ENCODE measurements at places on chromosomes 12 and 14. TPM values are rescaled to one million over a fixed set of nuclear protein-coding genes. Genes with fewer than 3 reads are reported as not detected.

GRCh38 chr14:92866181-92866752 is 56.7 kb upstream of the CHGA start:
- H3K36me3 ChIP-seq: no peaks in the 10 kb centered on the region
- no peak overlapping the region for H3K4me3 ChIP-seq
- no peaks in the 10 kb centered on the region for H3K4me1 ChIP-seq
- no peak overlapping the region for H3K27ac ChIP-seq
- no peaks in the 10 kb centered on the region for H3K27me3 ChIP-seq

DNA sequence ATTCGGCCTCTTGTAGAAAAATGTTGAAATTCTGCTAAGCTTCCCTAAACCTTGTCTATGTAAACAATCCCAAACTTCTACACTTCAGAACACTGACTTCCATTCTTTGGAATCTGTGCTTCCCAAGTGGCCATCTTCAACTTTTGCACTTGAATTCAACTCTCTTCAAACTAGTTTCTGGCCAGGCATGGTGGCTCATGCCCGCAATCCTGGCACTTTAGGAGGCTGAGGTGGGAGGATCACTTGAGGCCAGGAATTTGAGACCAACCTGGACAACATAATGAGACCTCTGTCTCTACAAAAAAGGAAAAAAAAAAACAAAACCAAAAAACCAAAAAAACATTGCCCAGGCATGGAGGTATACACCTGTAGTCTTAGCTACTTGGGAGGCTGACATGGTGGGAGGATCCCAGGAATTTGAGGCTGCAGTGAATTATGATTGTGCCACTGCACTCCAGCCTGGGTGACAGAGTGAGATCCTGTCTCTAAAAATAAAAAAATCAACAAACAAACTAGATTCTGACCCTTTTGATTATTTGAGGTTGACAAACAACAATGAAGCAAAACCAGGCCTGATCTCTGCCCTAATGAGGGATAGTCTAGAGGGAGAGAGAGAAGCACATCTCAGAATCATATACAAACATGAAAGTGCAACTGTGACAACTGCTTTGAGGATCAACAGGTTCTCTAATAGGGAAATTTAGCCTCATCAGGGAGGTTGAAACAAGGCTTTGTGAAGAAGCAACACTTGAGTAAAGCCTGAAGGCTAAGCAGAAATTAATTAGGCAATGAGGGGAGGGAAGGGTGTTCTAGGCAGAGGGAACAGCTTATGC is 11.6 kb upstream of the C12orf75 start:
- H3K27ac ChIP-seq: no peak overlapping the region
- no peak overlapping the region for H3K4me3 ChIP-seq
- H3K27me3 ChIP-seq: no peaks in the 10 kb centered on the region
- DNase-seq: no peak
- no peaks in the 10 kb centered on the region for H3K36me3 ChIP-seq

- no peaks in the 10 kb centered on the region for H3K36me3 ChIP-seq
- peaks cover 17% of the 10 kb centered on the region for H3K4me1 ChIP-seq
- no peaks in the 10 kb centered on the region for H3K27me3 ChIP-seq
- DNase-seq: no peak
Observed at GRCh38 chr12:9348906-9349518, 140.8 kb upstream of the PZP start.

DNA sequence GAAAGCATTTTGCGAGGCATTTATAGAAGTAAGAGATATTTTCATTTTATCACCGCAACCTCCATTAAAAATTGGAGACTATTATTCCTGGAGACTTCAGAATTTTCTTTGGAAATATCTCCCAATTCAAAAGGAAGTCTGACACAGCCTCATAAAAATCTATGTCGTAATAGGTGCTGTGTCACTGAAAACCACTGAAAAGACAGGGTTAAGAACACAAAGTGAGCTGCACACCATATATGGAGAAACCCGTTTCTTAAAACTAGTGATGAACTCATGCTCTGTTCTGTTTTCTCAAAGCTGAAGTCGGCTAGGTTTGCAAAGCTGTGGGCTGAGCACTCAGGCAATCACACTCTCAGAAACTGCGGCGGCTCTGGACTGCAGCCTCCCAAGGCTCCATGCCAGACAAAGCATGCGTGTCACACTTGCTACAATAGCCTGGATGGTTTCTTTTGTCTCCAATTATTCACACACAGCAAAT is at the start of gene GLIPR1:
GLIPR1 (plus strand) TSS at position 287 of the 481 bp plus-strand sequence; CDS start at position 413, 126 bp downstream.
- peak within 1 kb of the TSS; percentile 90 for H3K27ac ChIP-seq
- H3K4me3 ChIP-seq: peak within 1 kb of the TSS; percentile 71
- peaks cover 4% of the 10 kb centered on the region for H3K36me3 ChIP-seq
- no peaks in the 10 kb centered on the region for H3K27me3 ChIP-seq
- H3K4me1 ChIP-seq: peaks cover 46% of the 10 kb centered on the region
- peak; percentile 60 for DNase-seq

- H3K4me3 ChIP-seq: no peak overlapping the region
- no peak for DNase-seq
- H3K4me1 ChIP-seq: no peaks in the 10 kb centered on the region
- no peaks in the 10 kb centered on the region for H3K27me3 ChIP-seq
- H3K27ac ChIP-seq: no peak overlapping the region
Observed at GRCh38 chr12:71476513-71476912, 36.9 kb downstream of the LGR5 start.

DNA sequence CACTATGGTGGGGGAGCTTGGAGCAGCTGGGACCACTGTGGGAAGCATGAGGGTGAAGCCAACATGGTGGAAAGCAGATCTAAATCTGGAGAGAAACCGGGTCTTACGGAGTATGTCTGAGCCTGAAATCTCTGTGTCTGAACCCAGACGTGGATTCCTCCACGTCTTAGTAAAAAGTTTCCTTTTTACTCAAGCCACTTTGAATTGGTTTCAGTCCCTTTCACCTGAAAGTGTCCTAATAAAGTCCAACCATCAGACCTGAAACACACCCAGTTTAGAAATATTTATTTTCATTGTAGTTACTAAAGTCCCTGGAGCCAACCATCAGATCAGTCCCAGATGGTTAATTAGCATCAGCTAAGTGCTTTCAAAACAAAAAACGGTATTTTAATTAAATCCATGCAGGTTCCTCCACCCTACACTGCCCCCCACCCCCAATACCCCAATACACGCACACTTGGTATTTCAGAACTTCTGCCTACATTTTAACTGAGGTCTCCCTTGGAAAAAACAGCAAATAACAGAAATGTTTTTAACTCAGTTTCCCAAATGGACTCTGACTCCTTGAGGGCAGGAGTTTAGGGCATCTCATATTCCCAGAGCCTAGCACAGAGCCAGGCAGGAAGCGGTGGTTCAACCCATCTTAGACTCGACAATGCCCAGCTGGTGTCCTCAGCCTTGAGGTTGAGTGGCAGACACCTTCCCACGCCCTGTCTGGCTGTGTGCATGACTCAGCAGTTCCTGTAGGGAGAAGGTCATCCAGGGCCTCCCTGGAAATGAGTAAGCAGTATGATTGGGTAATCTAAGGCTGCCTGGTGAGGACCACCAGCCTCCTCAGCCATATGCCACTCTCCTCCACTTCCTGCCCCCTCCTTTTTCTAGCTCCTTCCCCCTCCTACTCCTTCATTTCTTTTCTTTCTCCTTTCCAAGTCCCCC is 175.8 kb downstream of the TTC8 start:
- peaks cover 15% of the 10 kb centered on the region for H3K27me3 ChIP-seq
- no peak overlapping the region for H3K4me3 ChIP-seq
- H3K4me1 ChIP-seq: no peaks in the 10 kb centered on the region
- no peaks in the 10 kb centered on the region for H3K36me3 ChIP-seq

GRCh38 chr14:39974036-39974435 is 541.8 kb upstream of the FBXO33 start:
- no peak for DNase-seq
- no peaks in the 10 kb centered on the region for H3K4me1 ChIP-seq
- H3K4me3 ChIP-seq: no peak overlapping the region

DNA sequence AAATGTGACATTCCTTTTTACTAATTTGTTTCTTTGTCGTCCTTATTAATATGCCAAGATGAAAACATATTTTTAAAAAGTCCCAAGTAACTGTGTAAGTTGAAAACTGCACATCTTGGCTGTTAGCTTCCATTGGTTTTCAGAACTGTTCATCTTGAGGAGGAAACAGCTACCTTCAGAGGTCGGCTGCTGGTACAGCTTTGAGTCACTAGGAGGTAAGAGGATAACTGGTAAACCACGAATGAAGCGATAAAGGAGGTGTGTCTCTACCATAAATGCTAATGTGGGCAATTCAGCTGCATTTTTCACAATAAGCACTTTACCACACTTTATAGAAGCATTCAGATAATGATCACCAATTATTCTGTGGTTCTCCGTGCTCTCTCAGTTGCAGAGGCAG is 137.5 kb upstream of the KRAS start:
- no peaks in the 10 kb centered on the region for H3K36me3 ChIP-seq
- peaks cover 10% of the 10 kb centered on the region for H3K4me1 ChIP-seq
- H3K27me3 ChIP-seq: no peaks in the 10 kb centered on the region
- DNase-seq: no peak

DNA sequence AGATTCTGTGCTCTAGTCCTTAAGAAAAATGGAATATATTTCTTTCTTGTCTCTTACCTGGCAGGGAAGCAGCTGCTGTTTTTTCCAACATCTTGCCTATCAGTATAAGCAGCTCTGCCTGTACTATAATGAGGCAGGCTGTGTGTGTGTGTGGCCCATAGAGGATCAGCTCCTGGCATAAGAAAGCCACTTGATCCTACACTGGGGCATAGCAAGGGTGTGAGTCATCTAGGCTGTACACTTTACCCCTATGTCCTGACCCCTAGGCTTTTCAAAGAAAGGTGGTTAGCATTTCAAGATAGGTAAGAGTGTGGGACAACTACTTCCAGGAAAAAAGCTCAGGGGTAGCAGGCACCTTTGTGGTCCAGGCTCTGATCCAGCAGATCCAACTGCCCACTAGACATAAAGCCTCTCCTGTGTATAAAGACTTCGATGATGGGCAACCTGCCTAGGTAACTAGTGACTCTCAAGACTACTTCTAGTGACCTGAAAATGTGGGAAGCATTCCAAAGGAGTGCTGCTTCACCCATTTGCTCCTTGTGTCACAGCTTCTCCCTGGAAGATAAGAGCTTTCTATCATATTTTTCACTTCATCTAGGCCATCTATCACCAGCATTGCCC is 4.9 kb upstream of the SENP1 start:
- no peaks in the 10 kb centered on the region for H3K36me3 ChIP-seq
- H3K4me1 ChIP-seq: peaks cover 11% of the 10 kb centered on the region
- H3K27me3 ChIP-seq: no peaks in the 10 kb centered on the region
- DNase-seq: no peak
- H3K4me3 ChIP-seq: no peak overlapping the region

- no peak for DNase-seq
- H3K36me3 ChIP-seq: peaks cover 11% of the 10 kb centered on the region
- no peaks in the 10 kb centered on the region for H3K4me1 ChIP-seq
- H3K27ac ChIP-seq: no peak overlapping the region
- H3K4me3 ChIP-seq: no peak overlapping the region
Observed at GRCh38 chr14:104784846-104785707, 10.5 kb downstream of the AKT1 start.

DNA sequence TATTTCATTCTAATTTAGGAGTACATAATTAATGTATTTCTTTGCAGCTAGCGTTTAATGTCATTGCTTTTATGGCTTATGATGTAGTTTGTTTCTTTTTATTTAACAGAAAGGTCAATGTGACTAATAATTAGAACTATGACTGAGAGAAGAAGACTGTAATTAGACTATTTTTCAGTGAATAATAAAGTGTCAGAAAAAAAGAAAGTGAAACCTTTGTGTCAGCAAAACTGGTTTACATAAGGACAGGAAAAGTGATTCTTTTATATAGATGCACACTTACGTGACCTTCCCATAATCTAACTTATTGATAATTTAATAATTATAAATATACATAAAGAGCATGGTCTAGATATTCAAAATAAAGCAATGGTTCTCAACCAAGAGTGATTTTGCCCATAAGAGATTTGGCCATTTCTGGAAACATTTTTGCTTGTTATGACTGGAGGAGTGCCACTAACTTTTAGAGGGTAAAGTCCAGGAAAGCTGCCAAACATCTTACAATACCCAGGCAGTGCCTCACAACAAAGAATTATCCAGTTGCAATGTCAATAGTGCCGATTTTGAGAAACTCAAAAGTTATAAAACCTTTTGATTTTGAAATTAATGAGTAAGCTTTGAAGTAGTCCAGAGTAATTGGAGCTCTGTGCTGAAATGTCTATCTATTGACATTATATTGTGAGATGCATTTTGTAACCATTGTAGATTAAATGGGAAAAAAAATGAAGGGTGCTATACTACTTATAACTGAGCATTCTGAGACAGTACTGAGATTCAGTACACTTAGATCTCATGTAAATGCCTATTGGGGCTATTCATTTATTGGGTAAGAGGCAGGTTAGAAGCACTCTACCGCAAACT is 227.1 kb downstream of the C12orf50 start:
- no peaks in the 10 kb centered on the region for H3K27me3 ChIP-seq
- no peaks in the 10 kb centered on the region for H3K36me3 ChIP-seq
- no peak overlapping the region for H3K4me3 ChIP-seq

DNA sequence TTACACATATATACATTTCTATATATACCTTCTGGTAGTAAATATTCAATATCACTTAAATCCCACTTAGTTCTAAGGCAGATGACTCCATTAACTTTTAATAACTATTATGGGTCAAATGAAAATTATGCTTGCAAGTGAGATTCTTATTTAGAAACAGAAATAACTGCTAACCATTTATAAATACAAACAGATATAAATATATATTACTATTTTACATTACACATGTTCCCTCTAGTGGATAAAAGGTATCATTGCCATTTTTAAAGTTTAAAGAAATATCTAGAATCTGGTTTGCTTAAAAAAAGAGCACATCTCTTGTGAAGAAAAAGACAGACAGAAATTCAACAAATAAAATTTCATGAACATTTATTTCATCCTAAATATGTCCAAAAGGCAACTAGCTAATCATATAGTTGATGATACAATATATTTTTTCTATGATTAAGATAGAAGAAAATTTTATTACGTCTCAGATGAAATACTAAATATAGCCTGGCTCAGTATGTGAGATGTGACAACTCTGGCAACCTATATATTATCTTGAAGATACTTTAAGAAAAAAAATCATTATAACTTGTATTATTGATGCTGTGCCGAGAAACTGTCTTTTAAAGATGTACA is 11.7 kb upstream of the RAD51AP1 start:
- H3K4me3 ChIP-seq: no peak overlapping the region
- DNase-seq: no peak
- peaks cover 11% of the 10 kb centered on the region for H3K4me1 ChIP-seq
- H3K27me3 ChIP-seq: no peaks in the 10 kb centered on the region
- H3K36me3 ChIP-seq: peaks cover 34% of the 10 kb centered on the region

- no peaks in the 10 kb centered on the region for H3K27me3 ChIP-seq
- no peak for DNase-seq
- peaks cover 7% of the 10 kb centered on the region for H3K4me1 ChIP-seq
- no peak overlapping the region for H3K4me3 ChIP-seq
- H3K36me3 ChIP-seq: no peaks in the 10 kb centered on the region
Observed at GRCh38 chr12:75935539-75936242, 95.9 kb downstream of the PHLDA1 start.

GRCh38 chr12:257521-258321 is 4.9 kb downstream of the SLC6A13 start:
- peaks cover 42% of the 10 kb centered on the region for H3K27me3 ChIP-seq
- no peak for DNase-seq
- H3K36me3 ChIP-seq: no peaks in the 10 kb centered on the region
- H3K4me1 ChIP-seq: no peaks in the 10 kb centered on the region
- no peak overlapping the region for H3K4me3 ChIP-seq

PPHLN1 gene
- total RNA-seq: 78.6 TPM

KRT75 gene
- not detected for total RNA-seq

NRL gene
- 3.5 TPM for total RNA-seq
